ENCODE measurements at places on chromosomes 6 and 20. TPM values are rescaled to one million over a fixed set of nuclear protein-coding genes. Genes with fewer than 3 reads are reported as not detected.

The SLC4A11 gene
- 4.8 TPM for total RNA-seq

- DNase-seq = no peak
These were observed 125.2 kb downstream of the SULF2 start for GRCh38 chr20:47659904-47660601.

DNA sequence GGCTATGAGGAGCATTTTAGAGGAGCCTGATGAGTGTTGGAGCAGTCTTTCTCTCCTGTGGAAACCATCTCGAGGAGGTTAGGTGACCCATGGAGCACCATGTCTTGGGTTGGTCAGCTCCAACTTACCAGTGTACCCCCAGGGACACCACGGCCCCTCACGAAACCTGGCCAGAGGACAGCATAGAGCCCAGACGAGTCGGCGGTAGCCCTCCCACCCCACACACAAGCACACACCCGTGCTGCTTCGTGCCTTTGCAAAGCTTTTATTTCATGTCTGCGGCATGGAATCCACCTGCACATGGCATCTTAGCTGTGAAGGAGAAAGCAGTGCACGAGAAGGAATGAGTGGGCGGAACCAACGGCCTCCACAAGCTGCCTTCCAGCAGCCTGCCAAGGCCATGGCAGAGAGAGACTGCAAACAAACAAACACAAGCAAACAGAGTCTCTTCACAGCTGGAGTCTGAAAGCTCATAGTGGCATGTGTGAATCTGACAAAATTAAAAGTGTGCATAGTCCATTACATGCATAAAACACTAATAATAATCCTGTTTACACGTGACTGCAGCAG lies 53.6 kb downstream of the EZR start:
- no peak for DNase-seq

GRCh38 chr6:55992546-55992945 lies 117.2 kb upstream of the BMP5 start:
- no peak for DNase-seq

- no peak for DNase-seq
These were observed 9.0 kb upstream of the BTN3A1 start for GRCh38 chr6:26392932-26393636.

- DNase-seq = no peak
These were observed 857.0 kb downstream of the KIF16B start for GRCh38 chr20:15716256-15716655.

The R3HDML gene
- total RNA-seq = not detected

The TFAP2C gene
- 1.9 TPM for total RNA-seq

- peak; percentile 63 for DNase-seq
These were observed 140.1 kb upstream of the SPACA1 start for GRCh38 chr6:87907521-87907920.

- DNase-seq = no peak
These were observed 191.2 kb upstream of the PDE10A start for GRCh38 chr6:165854061-165854862.

GRCh38 chr6:20946022-20946421 lies 411.8 kb downstream of the CDKAL1 start:
- no peak for DNase-seq

DNA sequence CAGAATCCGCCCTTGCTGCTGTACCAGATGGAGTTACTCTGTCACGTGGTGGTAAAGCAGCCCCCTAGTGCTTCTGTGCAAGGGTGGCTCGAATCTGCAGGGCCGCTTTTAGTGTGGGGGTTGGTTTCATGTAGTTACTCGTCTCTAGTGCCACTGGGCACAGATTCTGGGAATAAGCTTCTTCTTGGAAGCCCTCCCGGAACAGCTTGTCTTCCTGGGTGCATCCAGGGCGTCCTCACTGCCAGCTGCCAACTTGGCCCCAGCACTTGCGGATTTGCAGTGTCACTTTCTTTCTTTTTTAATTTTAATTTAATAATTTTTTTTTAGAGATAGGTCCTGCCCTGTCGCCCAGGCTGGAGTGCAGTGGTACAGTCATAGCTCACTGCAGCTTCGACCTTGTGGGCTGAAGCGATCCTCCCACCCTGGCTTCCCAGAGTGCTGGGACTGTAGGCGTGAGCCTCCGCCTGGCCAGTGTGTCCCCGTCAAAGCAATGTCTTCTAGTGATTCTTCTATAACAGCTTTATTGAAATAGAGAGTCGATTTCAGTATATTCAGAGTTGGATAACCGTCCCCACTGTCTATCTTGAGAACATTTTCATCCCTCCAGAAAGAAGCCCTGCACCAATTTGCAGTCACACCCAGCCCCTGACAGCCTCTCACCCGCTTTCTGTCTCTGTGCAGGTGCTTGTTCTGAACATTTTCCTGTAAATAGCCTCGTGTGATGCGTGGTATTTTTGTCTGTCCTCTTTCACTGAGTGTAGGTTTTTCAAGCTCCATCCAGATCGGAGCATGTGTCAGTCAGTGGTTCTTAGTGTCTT lies 25.9 kb downstream of the PYGB start:
- DNase-seq = no peak

- DNase-seq = no peak
These were observed 75.7 kb downstream of the SYNDIG1 start for GRCh38 chr20:24545168-24545567.

DNA sequence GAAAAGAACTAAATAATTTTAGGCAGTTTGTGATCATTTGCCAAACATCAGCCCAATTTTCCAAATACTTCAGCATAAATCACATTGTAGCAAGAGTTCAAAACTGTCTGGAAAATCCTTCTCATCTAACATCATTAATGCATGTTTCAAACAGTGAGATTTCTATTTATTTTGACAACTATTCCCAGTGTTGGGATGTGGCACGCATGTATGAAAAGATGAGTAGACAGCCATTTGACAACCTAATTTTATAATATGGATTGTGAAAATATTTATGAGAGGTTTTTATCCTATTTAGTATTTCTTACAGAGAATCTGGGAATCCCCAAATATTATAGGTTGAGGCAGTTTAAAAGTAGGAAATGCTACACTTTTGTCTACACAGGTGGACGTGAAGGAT lies 357.6 kb upstream of the ARID1B start:
- DNase-seq = no peak

GRCh38 chr20:48538058-48538825 lies 289.6 kb downstream of the PREX1 start:
- peak; percentile 94 for DNase-seq

GRCh38 chr6:137690034-137690433 lies 177.0 kb upstream of the TNFAIP3 start:
- DNase-seq = no peak

- DNase-seq = no peak
These were observed 359.9 kb upstream of the EPHA7 start for GRCh38 chr6:93779086-93779841.

The CLVS2 gene
- not detected for total RNA-seq

DNA sequence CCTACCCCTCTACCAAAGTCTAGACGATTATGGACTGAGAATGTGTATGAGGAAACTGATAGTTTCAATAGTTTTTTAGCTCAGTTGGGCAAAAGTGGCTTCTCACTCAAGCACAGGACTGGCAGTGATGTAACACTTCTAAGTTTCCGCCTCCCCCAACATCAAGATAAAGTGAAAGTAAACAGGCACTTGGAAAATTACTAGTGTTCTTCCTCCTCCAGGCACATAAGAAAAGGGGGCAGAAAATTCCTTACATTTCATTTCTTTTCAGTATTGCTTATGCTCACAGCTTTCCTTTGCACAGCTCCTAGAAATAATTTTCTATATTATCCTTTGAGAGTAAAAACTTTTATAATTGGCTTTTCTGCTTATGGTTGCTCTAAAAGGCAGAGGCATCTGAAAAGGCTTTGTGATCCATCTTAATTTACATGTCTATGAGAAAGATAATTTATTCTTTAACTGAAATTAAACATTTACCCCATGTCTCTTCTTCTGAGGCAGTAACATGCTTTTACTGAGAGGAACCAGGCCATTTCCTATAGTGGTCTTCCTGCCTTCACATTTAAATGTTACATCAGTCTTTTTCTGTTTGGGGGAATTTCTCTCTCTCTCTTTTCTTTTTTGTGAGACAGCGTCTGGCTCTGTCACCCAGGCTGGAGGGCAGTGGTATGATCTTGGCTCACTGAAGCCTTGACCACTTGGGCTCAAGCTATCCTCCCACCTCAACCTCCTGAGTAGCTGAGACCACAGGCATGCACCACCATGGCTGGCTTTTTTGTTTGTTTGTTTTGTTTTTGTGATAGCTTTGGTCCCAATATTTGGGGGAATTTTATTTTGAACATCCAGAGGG lies 65.0 kb upstream of the EEF1A1 start:
- DNase-seq = peak; percentile 84

DNA sequence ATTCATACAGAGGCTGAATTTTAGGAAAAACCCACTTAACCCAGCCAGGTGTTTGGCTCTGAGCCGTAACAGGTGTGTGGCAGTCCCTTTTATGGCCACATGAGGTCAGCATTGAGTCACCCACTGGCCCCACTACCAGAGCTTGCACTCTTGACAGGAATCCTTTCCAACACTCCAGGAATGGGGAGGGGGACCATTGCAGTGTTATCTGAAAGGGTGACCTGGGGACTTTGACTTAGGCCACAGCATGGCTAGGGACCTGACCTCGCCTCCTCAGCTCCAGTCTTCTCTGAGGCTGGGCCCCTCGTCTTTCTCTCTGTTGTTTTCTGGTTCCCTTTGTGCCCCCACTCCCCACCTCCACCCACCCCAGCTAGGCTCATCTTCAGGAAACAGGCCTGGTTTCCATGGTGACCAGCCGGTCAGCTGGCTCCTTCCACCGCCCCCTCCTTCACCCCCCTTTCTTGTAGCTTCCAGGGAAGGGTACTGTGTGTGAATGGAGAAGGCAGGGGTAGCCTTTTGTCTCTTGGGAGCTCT lies 2.1 kb upstream of the TMEM151B start:
- peak; percentile 66 for DNase-seq

DNA sequence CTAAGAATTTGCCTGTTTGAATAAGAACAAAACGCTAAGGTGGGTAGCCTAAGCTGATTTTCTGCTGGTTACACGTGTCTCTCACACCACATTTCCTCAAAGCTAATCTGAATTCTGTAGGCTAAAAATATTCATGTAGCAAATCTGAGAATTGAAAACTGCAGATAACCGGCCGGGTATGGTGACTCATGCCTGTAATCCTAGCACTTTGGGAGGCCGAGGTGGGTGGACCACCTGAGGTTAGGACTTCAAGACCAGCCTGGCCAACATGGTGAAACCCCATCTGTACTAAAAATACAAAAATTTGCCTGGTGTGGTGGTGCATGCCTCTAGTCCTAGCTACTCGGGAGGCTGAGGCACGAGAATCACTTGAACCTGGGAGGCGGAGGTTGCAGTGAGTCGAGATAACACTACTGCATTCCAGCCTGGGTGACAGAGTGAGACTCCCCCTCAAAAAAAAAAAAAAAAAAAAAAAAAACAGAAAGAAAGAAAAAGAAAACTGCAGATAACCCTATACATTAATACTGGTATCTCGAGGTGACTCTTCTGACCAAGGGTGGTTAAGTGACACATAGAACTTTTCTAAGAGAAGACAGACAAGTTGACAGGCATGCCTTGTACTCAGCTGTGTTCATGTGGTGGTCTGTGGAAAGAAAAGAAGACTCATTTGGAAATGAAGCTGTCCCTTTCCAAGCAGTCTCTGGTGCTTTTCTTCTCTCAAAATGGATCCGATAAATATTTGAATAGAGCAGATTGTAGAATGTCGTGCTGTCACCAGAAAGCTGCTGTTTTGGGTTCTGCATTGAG lies 24.7 kb upstream of the ASXL1 start:
- no peak for DNase-seq

- no peak for DNase-seq
These were observed 366.5 kb downstream of the PLCB1 start for GRCh38 chr20:8498571-8498970.

- peak; percentile 12 for DNase-seq
These were observed 149.7 kb downstream of the KIF16B start for GRCh38 chr20:16423311-16424212.

DNA sequence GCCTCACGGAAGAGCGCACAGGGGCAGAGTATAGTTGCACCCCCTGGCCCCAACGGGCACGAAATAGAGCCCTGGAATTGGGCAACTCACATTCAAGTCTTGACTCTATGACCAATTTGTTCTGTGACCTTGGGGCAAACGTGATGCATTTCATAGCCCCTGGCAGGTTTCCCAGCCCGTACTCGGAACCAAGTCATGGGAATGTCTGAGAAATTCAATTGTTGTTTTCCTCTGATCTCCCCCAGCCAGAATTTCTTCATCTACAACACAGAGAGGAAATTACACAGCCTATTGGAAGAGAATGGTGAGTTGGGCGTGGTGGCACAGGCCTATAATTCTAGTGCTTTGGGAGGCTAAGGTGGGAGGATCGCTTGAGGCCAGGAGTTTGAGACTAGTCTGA lies 322.3 kb upstream of the SULF2 start:
- no peak for DNase-seq

DNA sequence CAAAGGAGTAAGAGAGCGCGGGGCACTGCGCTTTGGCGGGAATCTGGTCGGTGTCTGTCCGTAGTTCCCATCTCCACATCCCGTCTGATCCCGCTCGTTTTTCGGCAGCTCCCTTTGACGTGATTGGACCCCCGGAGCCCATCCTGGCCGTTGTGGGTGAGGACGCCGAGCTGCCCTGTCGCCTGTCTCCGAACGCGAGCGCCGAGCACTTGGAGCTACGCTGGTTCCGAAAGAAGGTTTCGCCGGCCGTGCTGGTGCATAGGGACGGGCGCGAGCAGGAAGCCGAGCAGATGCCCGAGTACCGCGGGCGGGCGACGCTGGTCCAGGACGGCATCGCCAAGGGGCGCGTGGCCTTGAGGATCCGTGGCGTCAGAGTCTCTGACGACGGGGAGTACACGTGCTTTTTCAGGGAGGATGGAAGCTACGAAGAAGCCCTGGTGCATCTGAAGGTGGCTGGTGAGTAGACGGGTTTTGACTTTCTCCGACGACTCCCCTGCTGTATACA lies 1.4 kb downstream of the BTN1A1 start:
- DNase-seq = no peak

- peak; percentile 84 for DNase-seq
These were observed 253.2 kb downstream of the UST start for GRCh38 chr6:148999929-149000468.

DNA sequence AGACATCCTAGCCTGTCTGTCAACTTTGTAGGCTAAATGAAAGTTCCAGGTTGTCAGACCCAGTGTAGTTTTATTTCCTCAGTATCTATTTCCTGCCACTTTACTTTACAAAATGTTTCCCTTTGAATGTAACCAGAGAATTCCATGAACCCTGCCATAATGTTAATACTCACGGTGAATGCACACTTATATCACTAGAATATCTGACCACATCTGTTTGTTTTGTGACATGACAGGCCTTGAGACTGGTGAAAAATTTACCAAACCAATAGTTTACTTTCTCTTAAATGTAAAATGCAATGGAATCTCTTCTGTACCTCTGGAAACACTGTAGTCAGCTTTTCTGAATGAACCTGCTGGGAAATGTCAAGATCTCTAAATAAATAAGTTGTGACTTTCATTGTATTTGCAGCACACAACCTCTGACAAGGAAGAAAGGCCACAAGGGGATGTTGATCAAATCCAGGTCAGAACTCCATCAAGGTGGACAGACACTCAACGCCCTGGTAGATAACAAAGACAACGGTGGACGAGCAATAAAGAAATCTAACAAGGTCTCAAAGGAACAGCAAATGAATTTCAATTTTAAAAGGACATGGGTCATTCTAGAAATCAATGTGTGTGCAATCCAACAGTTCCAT lies 59.2 kb downstream of the BACH2 start:
- no peak for DNase-seq

The RHAG gene
- not detected for total RNA-seq

The PRND gene
- total RNA-seq = 0.10 TPM

The MAS1L gene
- total RNA-seq = not detected

GRCh38 chr6:142184307-142184706 lies 37.2 kb downstream of the VTA1 start:
- DNase-seq = no peak

The LY6G6F gene
- total RNA-seq = not detected

The ZNF831 gene
- total RNA-seq = not detected

The TUBB2B gene
- 17.1 TPM for total RNA-seq
